ENCODE measurements at places on chromosomes 2 and 18.

DNA sequence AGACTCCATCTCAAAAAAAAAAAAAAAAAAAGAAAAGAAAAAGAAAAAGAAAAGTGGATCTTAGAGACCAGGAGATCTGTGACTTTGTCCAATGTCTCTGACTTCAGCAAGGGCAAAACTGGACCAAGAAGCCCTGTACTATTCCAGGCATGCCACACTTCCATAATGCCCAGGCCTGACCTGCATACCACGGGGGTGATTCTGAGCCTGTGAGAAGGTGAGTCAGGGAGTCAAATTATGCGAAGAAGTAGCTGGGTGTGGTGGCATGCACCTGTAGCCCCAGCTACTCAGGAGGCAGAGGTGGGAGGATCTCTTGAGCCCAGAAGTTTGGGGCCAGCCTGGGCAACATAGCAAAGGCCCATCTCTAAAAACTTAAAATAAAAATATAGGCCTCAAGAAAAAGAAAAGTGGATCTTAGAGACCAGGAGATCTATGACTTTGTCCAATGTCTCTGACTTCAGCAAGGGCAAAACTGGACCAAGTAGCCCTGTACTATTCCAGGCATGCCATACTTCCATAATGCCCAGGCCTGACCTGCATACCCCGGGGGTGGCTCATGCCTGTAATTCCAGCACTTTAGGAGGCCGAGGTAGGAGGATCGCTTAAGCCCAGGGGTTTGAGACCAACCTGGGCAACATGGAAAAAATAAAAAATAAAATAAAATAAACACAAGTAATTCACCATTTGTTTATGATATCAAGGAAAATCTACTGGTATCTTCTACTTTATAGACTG lies 12.2 kb upstream of the PUM2 start:
- DNase-seq = no peak

DNA sequence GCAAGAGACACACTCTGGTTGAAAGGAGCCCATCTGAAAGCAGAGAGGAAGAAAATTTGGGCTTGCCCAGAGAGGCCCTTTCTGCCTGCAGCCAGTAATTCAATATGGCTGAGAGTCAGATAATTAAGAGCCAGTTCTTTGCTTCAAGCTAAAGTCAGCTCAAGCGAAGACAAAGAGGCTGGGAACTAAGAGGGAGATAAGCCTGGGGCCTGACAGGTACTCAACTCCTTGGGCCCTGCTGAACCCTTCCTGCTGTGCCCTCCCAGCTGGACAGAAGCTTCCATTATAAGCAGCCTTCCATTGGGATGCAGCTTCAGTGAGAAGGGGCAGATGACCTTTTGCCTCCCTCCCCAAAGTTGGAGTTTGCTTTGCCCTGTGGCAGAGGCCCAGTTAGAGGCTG lies 12.0 kb downstream of the FBXO41 start:
- no peak for DNase-seq

GRCh38 chr2:100240386-100240785 lies 81.9 kb downstream of the LONRF2 start:
- DNase-seq = no peak

DNA sequence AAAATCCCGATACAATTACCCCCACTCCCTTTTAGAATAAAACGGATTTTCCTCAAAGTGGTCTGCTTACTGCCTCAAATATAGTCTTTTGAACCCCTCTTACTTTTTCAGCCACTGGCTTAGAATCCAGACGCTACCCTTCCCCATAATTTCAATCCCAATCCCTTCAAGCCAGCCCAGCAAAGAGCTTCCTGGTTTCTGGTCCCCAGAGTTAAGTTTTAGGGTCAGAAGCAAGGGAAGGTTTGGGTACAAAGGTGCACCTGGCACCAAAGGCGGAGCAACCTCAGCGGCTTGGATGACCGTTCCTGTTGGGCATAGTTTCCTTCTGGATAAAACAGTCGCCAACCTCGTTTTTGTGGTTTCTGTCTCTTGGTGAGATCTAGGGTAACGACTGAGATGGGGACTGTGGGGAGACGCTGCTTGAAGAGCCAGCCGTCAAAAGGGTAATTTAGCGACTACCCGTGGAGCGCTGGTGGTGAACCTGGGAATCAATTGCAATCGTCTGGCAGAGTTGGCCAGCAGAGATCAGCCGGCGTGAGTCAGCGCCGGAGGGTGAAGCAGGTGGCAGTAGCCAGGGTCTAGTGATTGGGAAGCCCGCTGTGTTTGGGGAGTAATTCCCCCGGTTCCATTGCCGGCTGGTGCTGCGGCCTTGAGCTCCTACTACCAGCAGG lies 1.6 kb downstream of the FEV start:
- DNase-seq = no peak

- no peak for DNase-seq
Observed at GRCh38 chr2:107174171-107174570, 288.2 kb upstream of the ST6GAL2 start.

GRCh38 chr2:102387763-102388546 lies 32.4 kb downstream of the IL18R1 start:
- DNase-seq = no peak

DNA sequence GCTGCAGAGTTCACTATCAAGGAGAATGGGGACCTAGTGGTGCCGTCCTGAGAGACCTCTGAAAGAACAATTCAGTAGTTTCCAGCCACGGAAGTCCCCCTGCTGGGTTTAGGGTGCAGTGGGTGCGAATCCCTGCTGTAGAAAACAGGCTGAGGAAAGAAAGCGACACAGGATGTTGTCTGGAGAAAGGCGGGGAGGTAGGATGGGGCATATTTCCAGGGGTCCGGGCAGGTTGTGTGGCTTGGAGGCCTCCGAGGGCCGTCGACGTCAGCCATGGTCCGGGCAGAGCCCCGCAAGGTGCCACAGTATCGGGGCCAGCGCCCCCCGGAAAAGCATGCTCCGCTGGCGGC lies 807 bp upstream of the CREB1 start:
- peak; percentile 7 for DNase-seq

GRCh38 chr2:199471443-199472057 lies 13.8 kb upstream of the SATB2 start:
- DNase-seq = peak; percentile 50

- no peak for DNase-seq
Observed at GRCh38 chr2:61443342-61444041, 27.4 kb downstream of the USP34 start.

GRCh38 chr2:135818937-135819610 lies 17.9 kb downstream of the LCT start:
- no peak for DNase-seq

- DNase-seq = no peak
Observed at GRCh38 chr2:16404146-16404545, 261.5 kb downstream of the CYRIA start.

DNA sequence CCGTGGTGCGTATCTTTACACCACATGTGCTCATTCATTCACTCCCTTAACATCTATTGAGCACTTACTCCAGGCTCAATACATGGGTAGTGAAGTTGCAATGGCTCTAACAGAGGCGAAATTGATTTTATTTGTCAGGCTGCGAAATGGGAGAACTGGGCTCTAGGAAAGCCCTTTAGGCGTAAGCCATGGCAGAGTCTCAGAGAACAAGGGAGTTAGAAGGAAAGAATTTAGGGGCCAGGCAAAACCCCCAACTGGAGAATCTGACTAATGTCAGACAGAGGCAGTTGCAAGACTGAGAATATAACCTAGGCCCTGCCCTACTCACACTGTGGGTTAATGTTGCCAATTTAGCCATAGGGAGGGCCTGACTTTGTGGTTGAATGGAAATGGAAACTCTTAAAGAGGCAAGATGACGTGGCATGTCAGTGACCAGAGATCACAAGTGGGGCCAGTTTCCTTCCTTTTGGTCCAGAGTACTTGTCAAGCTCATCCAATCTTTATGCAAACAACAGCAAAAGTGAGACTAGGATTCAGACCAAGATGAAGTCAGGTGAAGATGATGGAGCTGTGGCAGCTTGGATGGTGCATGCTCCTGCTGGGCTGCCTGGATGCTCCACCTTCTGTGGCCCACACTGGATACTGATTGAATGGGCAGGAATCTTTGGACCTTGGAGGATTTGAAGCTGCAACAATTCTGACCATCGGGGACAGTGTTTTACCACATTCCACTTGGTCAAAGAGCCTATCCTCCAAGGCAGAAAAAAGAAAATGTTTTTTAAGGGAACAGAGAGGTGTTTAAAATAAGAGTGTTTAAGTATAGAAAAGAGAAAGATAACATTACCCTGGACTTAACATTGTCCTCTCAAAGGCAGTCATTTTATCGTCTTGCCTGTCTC lies 92.2 kb downstream of the CAPN13 start:
- DNase-seq = no peak

- DNase-seq = no peak
Observed at GRCh38 chr2:42860319-42861094, 68.1 kb upstream of the HAAO start.

DNA sequence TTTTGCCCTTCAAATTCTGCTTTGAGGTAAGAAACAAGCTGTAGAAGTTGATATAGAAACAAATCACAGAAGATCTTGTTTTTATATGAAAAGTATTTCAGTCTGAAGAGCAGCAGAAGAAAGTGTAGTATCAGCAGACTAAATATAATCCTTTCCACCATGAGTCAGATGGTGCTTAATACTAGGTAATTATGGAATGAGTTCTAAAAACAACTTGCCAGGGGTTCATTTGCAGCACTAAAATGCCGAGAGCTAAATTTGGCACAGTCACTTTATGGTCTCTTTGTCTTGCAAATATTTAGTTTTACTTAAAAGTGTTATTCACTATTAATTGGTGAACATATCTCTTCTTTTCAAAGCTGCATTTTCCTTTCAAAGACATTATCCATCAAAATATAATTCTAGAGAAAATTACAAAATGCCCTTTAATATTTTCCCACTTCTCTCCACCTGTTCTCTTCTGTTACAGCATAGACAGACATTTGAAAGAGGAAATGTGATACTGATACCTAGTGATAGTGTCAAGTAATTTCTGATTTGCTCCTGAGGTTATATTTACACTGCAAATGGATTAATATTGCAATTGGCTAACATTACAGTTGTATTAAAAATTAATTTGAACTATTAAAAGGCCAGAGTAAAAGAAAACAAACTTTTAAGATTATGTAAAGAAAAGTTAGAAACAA lies 5.3 kb downstream of the MYL1 start:
- peak; percentile 14 for DNase-seq

DNA sequence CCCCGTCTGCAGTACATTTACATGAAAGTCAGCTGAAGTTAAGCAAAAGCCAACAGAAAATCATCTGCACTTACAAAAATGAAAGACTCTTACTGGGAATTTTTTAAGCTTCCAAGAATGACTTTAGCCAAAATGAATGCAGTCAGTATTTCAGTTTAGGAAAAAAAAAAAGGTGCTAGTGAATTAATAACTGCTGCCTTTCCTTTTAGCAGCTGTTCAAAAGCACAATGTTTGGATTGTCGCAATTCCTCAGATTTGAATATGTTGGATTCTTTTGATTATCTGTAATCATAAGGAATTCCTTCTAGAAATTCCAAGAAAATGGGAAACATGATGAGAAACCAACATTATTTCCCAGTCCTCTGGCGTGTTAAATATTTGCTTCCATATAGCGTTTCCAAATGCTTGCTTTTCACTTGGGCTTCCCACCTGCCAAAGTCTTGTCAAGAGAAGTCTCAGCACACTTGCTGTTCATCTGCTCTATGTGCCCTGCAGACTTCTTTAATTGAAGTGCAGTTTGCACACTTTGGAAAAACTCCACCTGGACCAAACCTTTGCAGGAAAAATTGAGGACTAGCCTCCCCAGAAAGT lies 653.0 kb upstream of the SLC39A10 start:
- DNase-seq = no peak

GRCh38 chr2:10971161-10971887 lies 59.6 kb downstream of the KCNF1 start:
- no peak for DNase-seq

DNA sequence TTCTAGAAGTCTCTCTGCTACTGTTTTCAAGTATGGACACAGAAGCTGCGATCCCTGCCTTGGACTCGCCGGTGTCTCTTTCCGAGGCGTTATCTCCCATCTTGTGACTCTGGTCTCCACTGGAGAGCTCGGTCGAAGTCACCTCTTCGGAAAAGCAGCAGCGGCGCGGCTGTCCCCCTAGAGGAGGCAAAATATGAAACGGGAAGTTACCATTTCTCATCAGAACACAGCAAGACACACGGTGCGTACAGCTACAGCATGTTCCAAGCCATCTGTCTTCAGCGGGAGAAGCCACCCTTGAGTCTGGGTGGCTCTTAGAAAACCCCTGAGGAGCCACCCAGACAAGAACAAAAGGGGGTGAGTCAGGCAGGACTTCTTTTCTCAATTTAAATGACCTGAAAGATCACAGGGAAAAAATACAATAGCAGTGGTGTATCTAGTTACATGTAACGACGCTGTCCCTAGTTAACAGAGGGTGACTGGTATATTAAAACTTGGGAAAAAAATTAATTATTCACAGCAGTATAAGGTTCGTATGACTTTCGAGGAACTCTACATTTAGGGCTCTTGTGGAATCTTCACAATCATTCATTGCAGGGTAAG lies 114.8 kb downstream of the ZNF516 start:
- DNase-seq = no peak

DNA sequence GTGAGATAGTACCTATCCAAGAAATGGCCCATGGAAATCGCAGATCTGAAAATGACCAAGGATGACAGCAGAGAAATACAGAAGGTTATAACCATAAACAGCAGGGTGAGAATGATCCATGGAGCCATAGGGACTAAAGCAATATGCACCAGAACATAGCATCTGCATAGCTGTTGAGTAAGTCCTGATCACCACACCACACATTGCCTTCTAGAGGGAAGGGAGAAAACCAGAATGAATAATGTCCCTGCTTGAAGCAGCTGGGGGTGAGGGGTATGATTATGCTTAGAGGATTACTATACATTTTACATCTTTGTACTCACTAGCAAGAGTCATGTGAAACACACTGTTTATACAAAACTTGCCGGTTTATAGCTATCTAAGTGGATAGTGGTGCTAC lies 350.4 kb downstream of the MBD2 start:
- DNase-seq = no peak

- peak; percentile 60 for DNase-seq
Observed at GRCh38 chr2:75199428-75200011, at the start of gene TACR1. TSS of gene TACR1 (minus strand) at chr2:75199520. CDS start at chr2:75198934, 586 bp downstream.

- no peak for DNase-seq
Observed at GRCh38 chr18:24014986-24015638, 558 bp downstream of the TTC39C start.

DNA sequence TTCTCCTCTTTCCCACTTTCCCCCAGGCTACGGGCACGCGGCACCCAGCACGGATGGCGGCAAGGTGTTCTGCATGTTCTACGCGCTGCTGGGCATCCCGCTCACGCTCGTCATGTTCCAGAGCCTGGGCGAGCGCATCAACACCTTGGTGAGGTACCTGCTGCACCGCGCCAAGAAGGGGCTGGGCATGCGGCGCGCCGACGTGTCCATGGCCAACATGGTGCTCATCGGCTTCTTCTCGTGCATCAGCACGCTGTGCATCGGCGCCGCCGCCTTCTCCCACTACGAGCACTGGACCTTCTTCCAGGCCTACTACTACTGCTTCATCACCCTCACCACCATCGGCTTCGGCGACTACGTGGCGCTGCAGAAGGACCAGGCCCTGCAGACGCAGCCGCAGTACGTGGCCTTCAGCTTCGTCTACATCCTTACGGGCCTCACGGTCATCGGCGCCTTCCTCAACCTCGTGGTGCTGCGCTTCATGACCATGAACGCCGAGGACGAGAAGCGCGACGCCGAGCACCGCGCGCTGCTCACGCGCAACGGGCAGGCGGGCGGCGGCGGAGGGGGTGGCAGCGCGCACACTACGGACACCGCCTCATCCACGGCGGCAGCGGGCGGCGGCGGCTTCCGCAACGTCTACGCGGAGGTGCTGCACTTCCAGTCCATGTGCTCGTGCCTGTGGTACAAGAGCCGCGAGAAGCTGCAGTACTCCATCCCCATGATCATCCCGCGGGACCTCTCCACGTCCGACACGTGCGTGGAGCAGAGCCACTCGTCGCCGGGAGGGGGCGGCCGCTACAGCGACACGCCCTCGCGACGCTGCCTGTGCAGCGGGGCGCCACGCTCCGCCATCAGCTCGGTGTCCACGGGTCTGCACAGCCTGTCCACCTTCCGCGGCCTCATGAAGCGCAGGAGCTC lies 35.4 kb downstream of the KCNK3 start:
- no peak for DNase-seq

Measured in putamen (tissue), 1 donor.